ENCODE measurements at places on chromosomes 1 and 21.

GRCh38 chr1:29488794-29489311 is 252.5 kb downstream of the PTPRU start:
- no peak for DNase-seq

GRCh38 chr1:165686121-165686970 is 12.0 kb downstream of the ALDH9A1 start:
- no peak for DNase-seq

GRCh38 chr1:203273869-203274602 is 31.3 kb upstream of the BTG2 start:
- DNase-seq, result no peak

- no peak for DNase-seq
Measured at GRCh38 chr1:30735668-30736498, 12.5 kb upstream of the MATN1 start.

DNA sequence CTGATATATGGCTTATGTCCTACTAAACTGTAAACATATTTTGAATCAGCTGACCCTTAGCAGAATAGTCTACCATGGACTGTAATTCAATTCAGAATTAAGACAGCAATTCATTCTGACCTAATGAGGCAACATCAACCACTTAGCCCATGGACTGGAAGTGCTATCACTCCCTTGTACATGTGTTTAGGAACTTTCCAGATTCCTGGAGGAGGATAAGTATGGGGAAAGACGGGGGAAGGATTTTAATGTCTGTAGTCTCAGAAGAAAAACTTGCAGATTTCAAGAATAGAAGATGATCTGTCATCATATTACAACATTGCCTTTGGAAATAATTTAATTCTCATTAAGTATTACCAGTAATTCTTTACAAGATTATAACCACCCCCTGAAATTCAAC is 56.3 kb downstream of the PTGFR start:
- no peak for DNase-seq

- DNase-seq, result no peak
Measured at GRCh38 chr1:225873281-225873850, 8.8 kb downstream of the TMEM63A start.

GRCh38 chr1:7117399-7118281 is 332.4 kb downstream of the CAMTA1 start:
- DNase-seq, result no peak

DNA sequence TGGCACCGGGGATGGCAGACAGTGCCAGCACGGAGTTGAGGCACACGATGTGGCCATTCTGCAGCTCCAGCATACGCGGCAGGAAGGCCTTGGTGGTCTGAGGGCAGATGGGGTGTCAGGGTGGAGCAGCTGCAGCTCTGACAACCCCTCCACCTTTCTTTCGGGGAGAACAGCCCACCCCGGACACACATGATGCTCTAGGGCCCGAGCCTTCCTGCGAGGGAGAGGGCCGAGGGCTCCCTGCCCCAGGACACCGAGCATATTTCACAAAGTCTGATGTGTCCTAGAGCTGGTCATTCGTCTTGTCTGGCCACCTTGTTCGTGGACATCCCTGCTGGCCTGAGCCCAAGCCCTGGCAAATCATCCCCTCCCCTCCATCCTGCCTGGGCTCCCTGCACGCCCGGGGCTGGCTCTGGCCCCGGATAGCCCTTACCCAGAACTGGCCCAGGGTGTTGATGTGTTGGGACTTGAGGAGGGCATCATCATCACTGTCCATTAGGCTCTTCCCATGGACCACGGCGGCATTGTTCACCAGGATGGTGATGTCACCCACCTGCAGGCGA is 39.1 kb downstream of the DHRS3 start:
- DNase-seq, result no peak

GRCh38 chr1:17498214-17498613 is 41.3 kb upstream of the ARHGEF10L start:
- no peak for DNase-seq

DNA sequence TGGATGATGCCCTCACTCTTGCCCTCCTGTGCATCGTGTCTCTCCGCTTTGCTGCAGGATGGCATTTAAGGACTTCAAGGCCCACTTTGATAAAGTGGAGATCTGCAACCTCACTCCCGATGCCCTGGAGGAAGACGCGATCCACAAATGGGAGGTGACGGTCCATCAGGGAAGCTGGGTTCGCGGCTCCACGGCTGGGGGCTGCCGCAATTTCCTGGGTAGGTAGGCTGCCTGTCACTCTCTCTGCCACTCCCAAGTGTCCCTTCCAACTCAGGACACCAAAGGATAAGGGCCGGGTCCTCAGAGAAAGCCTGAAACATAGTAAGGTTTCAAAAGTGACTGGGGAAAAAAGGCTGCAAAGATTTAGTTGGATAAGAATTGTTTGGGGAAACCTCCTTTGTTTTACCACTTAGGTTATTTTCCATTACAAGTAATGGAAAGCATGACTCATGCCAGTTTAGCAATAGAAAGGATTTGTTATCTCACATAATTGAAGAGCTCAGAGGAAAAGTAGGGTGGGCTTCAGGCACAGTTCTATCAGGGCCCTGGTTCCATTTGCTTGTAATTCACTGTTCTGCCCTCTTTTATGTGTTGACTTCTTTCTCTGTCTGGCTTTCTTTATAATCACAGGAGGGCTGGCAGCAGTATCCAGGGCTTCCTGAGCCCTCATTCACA is 31.9 kb downstream of the CAPN9 start:
- no peak for DNase-seq

DNA sequence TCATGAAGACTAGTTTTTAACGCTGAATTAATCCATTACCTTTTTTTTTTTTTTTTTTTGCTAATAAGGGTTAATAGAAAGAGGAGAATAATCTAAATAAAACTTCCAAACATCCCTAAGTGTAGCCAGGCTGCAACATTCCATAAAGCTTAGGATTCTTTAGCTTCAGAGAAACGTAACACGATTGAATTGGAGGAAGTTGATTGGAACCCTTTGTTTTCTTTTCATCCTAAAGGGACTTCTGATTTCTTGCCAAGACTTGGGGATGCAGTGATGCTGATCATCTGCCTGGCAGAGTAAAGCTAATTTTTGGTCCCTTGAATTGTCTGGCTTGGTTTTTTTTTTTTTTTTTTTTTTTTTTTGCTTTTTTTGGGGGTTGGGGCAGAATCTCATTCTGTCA is 142.9 kb downstream of the VPS13D start:
- DNase-seq, result no peak

GRCh38 chr1:39094685-39095084 is 68.5 kb downstream of the NDUFS5 start:
- no peak for DNase-seq

- no peak for DNase-seq
Measured at GRCh38 chr1:152112101-152112884, 3.0 kb downstream of the TCHH start.

DNA sequence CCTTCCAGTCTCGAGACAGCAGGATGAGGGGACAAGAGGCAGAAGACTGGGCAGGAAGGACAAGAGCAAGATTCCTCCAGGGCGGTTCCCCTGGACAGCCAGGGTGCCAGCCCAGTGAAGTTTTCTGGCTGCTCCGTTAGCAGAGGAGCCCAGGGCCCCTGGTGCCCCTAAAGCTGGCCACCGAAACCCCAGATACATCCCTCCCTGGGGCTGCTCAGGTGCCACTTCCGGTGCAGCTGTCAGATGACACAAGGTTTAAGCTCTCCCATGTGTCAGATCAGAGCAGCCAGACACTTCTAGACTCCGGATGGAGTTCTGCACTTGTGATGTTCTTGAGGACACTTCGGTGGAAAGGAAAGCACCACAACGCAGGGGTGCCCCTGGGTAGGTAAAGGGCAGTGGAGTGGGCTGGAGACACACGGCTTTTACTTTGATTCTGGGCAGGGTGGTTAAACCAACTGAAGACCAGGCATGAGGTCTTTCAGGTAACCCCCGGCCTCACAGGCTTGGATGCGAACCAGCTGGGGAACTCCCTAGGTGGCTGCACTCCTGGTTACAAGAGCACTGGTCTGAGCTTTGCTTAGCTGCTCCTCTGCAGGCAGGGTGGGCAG is 85.7 kb downstream of the ITPKB start:
- no peak for DNase-seq

- no peak for DNase-seq
Measured at GRCh38 chr1:219294251-219294650, 120.6 kb downstream of the LYPLAL1 start.

DNA sequence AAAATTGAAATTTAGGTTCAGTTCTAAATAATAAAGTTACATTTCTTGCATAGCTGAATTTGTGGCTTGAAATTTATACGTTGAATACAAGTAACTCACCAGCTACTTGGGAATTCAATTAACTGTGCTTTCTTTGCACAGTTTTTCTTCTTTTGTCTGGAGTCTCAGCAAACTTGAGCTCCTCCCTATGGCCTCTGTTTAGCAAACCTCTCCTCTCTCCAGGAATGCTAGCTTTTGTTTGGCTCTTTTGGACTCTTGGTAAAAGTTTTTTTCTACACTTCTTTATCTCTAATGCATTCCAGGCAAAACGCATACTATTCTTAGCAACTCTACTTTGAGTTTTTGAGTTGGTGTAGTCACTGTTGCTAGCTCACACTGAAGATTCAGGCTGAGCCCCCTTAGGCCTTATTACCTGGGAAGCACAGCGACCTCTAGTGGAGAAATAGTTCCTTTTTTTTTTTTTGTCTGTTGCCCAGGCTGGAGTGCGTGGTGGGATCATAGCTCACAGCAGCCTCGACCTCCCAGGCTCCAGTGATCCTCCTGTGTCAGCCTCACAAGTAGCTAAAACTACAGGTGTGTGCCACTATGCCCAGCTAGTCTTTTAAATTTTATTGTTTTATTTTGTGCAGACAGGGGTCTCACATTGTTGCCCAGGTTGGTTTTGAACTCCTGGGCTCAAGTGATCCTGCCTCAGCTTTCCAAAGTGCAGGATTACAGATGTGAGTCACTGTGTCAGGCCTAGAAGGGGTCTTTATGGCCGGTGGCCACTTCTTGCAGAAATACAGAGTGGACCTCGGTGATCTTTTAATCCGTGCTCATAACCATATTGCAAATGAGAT is 61.7 kb downstream of the CASQ2 start:
- DNase-seq, result no peak

DNA sequence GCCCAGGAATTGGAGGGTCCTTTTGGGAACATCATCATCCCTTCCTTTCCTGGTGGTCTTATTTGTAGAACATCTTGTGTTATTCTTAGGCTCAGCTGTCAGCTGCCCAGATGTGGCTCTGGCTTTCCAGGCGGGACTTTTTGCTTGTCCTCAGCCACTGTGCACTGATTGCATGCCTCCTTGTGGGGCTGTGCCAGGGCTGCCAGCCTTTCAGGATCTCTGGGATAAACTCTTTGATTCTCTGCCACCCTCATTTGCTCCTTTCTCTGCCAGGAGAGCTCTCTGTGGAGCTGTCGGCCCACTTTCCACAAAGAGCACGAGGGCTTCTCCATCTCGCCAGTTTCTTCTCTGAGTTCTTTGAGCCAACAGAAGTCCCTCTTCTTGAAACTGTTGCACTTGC is 63.1 kb downstream of the PTPRU start:
- no peak for DNase-seq

- no peak for DNase-seq
Measured at GRCh38 chr1:173020138-173020750, 30.5 kb downstream of the TNFSF18 start.

- DNase-seq, result no peak
Measured at GRCh38 chr1:54095546-54096226, 42.3 kb downstream of the TCEANC2 start.

GRCh38 chr1:209513226-209513625 is 70.3 kb upstream of the CAMK1G start:
- DNase-seq, result no peak

DNA sequence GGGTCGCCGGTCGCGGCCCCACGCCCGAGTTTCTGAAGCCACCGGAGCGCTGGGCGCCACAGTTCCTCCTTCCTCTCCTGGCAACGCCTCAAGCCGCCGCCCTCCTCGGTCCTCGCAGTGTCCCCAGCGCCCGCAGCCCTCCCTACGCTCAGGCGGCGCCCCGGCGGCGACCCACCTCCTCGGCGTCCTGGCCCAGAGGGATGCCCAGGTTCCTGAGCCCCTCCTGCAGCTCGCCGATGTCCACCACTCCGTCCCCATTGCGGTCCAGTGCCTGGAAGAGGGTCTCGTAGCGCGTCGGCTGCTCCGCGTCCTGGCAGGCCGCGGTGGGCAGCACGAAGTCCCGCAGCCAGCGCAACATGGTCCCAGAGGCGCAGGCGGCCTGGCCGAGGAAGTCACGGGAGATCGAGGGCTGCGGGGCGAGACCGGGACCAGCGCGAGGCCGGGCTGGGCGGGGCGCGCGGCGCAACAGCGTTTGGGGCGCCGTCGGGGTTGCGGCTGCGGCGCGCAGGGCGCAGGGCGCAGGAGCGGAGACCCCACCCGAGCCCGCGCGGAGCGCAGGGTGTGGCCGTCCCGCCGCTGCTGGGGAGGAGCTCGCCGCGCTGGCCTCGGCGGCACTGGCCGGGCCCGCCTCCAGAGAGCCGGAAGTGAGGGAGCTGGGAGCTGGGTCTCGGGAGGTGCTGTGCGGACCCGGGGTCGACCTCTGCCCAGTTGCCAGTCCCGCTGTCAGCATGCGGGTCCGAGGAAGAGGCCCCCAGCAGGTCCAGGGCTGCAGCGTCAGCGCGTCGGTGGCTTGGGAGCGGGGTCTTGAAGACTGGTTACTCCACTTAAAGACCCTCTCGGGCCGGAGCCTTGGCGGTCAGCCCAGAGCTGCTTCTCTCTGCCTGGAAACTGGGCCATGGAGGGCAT is at the start of gene SLC25A24:
Gene SLC25A24, minus strand, starts transcription at position 563 of the 906 bp plus-strand sequence. Its CDS starts 205 bp downstream, at position 358.
- DNase-seq, result peak; percentile 41

- DNase-seq, result no peak
Measured at GRCh38 chr1:53448241-53448841, 10.9 kb upstream of the DMRTB1 start.

GRCh38 chr1:104648269-104648691 is 898.6 kb downstream of the AMY1C start:
- no peak for DNase-seq

DNA sequence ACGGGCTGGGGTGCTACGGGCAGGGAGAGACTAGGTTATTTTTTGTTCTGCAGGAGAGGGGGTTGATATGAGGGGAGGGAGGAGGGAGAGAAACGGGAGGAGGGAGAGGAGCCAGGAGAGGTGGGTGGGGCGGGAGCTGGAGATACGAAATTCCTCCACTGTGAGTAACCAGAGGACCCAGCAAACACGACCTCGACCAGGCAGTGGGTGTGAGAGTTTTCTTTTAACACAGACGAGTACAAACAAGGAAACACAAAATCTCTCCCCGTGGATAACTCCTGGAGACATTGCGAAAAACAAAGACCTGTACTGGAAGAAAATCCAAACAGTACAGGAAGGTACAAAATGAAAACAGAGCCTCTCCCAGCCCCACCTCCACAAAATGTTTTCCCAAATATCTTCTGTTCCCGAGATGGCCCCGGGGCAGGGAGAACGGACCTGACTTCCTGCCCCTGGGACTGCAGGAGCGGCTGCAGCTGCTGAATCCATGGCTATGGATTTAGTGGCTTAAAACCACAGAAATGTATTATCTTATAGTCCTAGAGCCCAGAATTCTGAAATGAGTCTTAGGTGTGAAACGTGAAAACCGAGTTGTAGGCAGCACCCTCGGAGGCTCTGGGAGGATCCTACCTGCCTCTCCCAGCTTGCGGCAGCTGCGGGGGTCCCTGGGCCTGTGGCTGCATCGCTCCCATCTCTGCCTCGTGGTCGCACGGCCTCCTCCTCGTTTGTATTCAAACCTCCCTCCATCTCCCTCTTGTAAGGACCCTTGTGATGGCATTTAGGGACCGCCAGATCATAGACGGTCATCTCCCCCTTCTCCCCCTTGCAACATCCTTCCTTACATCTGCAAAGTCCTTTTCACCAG is 82.2 kb downstream of the RIPK4 start:
- DNase-seq, result no peak

All from activated CD4-positive, CD25-positive, alpha-beta regulatory T cell (primary cell).